Activated CD4-positive, alpha-beta T cell treated with anti-CD3 and anti-CD28 coated beads, Interleukin-2, amount 10 ng/mL, durations not matched to agents 7 days and 5 days (primary cell): ENCODE measurements at places on chromosomes 3 and 15. TPM values are rescaled to one million over a fixed set of nuclear protein-coding genes. Genes with fewer than 3 reads are reported as not detected.

The CMTM8 gene
- 6.5 TPM for total RNA-seq

The TNFAIP8L3 gene
- total RNA-seq = not detected

The PLEKHO2 gene
- 25.4 TPM for total RNA-seq

The RBPMS2 gene
- not detected for total RNA-seq

The MITF gene
- total RNA-seq = 0.10 TPM

The DPPA2 gene
- total RNA-seq = not detected

The CCK gene
- not detected for total RNA-seq

The PCOLCE2 gene
- total RNA-seq = not detected

The TICRR gene
- total RNA-seq = 29.8 TPM

GRCh38 chr3:98917608-98918007, 16.1 kb upstream of the DCBLD2 start:
- DNase-seq = no peak

DNA sequence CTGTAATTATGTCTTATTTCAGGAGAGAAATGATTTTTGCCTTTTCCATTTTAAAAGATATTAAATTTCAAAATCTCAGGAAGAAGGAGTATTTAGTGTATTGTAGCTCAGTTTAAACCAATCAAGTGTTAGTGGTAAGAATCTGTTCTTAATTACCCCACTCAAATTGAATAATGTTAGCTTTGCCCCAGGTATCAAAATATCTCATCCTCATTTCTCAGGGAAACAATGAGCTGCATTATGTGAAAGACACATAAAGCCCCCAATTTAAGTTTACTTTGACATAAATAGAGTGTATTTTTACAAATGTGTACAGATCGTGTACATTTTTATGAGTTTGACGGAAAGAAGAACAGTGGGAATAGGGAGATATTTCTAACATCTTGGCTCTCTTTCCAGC, 317.4 kb upstream of the RARB start:
- no peak for DNase-seq

- DNase-seq = no peak
Measured at GRCh38 chr3:33663042-33663441, 55.0 kb downstream of the CLASP2 start.

- no peak for DNase-seq
Measured at GRCh38 chr3:168121184-168122017, 25.7 kb upstream of the GOLIM4 start.

GRCh38 chr3:191262650-191263049, 63.6 kb downstream of the OSTN start:
- no peak for DNase-seq

DNA sequence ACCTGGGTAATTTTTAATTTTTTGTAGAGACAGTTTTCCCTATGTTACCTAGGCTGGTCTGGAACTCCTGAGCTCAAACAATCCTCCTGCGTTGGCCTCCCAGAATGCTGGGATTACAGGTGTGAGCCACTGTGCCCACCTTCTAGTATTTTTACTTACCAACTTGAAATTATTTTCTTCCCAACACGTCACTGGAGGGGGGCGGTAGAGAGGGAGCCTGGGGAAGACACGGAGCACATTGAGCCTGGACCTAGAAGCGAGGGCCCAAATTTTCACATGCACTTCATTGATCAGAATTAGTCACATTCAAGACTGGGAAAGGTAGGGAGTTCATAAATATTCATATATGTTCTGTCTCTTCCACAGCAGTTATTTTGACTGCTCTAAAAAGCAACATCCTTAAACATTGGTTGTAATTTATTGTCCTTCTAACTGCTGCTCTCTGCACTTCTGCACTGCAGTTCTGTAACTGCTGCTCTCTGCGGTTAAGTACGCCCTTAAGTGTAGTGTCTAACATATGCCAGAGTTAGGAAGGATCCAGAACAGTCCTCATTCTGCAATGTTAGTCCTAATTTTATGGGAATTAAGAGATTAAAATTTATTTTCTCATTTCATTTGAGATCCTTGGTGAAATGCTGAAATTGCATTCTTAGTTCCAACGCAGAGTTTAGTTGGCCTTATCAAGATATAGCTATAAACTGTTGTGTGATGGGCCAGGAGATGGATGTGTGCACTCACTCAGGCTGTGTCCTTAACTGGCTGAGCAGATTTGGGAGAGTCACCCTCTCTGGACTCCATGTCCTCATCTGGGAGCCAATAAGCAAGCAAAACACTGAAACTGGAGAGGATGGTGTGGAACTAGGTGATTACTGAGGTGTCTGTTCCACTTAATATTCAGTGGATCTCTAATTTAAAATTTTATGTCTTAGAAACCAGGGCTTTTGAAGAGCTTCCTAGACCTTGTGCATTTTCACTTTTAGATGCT, 98.2 kb downstream of the STRIT1 start:
- no peak for DNase-seq

DNA sequence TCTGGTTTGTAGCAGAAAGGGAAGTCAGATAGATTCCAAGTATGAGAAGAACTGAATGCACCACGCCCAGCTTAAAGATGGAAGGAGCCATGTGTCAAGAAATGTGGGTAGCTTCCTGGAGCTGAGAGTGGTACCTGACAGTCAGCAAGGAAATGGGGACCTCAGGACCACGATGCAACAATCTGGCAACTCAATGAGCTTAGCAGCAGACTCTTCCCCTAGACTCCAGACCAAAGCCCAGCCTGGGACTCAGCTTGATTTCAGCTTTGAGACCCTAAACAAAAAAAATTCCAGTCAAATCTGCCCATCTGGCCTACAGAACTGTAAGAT, 24.4 kb downstream of the MIX23 start:
- no peak for DNase-seq

DNA sequence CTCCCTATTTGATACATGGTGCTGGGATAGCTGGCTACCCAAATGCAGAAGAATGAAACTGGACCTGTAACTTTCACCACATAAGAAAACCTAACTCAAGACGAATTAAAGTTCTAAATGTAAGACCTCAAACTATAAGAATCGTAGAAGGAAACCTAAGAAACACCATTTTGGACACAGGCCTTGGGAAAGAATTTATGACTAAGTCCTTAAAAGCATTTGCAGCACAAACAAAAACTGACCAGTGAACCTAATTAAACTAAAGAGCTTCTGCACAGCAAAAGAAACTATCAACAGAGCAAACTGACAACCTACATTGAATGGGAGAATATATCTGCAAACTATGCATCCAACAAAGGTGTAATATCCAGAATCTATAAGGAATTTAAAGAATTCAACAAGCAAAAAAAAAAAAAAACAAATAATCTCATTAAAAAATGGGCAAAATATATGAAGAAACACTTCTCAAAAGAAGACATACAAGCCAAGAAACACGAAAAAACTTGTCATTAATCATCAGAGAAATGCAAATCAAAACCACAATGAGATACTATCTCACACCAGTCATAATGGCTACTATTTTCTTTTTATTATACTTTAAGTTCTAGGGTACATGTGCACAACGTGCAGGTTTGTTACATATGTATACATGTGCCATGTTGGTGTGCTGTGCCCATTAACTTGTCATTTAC, 37.0 kb downstream of the HDGFL3 start:
- DNase-seq = no peak

GRCh38 chr15:48645558-48646330, at the start of gene FBN1:
Gene FBN1, minus strand, starts transcription at chr15:48645709. Its CDS starts 940 bp downstream, at chr15:48644769.
- DNase-seq = peak; percentile 38

DNA sequence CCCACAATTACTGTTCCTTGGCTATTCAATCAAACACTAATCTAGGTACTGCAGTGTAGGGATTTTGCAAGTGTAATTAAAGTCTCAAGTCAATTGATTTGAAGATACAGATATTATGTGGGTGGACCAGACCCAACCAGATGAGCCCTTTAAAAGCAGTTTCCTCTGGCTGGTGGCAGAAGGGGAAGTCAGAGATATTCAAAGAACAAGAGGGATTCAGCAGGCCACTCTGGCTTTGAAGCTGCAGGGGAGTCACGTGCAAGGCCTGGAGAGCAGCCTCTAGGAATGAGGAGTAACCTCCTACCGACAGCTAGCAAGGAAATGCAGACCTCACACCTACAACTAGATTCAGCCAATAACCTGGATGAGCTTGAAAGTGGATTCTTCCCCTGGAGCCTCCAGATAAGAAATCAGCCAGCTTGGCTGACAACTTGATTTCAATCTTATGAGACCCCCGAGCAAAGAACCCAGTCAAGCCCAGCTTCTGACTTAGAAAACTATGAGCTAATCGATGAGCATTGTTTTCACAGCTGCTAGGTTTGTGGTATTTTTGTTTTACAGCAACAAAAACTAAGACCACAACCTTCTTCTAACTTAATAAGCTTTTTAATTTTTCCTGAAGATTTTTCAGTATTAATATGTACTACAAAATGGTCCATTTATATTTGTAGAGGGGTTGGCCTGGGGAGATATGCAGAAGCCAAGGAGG, 13.4 kb downstream of the HACD2 start:
- no peak for DNase-seq

GRCh38 chr15:35756623-35757022, 210.7 kb upstream of the DPH6 start:
- DNase-seq = no peak

GRCh38 chr3:41575724-41576123, 376.4 kb downstream of the CTNNB1 start:
- no peak for DNase-seq

DNA sequence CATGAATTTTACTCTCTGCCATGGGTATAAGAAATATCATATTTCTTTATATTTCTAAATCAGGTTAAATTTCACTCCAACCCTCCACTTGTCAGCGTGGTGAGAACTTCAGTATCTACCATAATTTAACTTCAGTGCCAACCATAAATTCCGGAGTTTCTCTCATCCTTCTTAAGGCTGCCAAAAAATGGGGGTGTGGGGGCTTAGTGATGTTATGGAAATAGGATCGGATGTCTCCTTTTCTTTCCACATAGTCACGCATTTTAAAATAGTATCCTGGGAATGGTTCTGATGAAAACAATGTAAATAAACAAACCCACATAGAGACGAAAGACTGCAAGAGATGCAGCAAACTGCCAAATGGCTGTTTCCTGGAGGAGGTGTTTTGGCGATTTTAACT, 12.9 kb upstream of the FAM3D start:
- no peak for DNase-seq

GRCh38 chr15:42232606-42233005, 24.5 kb upstream of the VPS39 start:
- no peak for DNase-seq

DNA sequence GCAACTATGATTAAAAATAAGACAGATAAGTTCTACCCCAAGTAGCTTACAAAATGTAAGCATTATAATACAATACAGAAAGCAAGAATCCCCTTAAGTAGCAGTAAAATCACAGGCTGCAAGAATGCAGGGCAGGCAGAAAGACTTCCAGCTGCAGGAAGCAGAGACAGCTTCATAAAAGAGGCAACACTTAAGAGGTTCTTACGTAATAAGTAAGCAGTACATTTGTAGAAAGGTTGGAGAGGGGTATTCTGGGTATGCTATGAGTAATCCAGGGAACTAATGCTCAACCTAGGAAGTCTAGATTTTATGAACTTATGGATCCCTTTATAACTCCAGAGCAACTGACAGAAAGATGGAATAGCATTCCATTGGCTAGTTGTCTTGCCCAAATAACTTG, 151.6 kb downstream of the IL5RA start:
- no peak for DNase-seq

DNA sequence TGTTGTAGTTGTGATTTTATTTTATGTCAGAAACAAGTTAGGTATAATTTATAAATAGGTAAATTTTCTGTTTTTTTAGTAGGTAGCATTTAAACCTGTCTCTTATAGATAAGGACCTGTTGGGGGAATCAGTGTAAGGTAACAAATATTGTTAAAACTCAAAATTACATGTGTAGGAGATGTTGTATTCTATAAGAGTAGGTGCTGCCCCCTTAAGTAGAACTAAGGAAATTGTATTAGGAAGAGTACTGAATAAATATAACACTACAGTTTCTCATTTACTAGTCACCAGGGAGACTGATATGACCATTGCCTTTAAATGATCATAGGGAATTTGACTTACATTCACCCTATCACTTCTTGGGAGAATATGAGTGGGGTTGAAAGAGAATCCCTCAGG, 31.2 kb downstream of the SLC25A36 start:
- no peak for DNase-seq

DNA sequence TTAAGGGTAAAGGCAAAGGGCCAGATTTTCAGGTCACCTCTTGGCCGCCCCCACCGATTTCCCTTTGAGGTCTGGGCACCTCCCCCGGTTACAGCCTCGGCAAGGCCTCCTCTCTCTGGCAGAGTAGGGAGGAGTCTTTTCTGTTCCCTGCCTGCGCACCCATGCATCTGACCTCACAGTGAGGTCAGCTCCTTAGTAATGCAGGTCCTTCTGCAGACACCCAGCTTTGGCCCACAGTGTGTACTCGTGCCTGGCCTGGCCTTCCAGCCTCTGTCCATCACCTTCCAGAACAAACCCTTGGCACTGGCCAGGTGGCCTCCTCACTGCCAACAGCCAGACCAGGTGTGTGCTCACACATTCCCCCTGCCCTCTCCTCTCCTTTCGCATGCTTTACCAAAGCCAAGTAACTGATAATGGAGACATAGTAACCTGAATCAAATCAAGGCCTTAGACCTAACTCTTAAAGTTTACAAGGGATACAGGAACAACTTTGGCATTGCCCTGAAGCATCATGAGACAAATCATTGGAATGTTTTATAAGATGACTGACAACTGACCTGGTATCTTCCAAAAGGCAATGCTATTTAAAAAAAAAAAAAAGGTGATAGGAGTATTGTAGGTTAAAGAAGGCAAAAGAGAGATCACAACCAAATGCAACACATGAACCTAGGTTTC, 61.3 kb downstream of the CORO2B start:
- no peak for DNase-seq

DNA sequence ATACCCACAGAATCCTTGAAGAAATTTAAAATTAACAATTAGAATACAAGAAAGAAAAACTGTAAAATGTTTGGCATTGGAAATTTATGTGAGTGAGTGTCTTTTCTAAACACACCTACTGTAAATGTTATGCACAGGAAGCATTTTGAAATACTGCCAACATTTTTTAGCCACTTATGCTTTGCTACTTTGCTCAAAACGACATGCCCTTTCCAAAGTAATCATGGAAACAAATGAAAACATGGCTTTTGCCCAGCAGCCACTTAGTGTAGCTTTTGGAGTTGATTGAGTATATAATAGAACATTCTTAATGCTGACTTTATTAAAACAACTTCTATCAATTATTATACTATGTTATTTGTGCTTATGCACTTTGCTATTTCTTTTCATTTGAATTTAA, 823.0 kb downstream of the CADM2 start:
- no peak for DNase-seq

- no peak for DNase-seq
Measured at GRCh38 chr3:188243124-188243795, 89.3 kb downstream of the LPP start.

DNA sequence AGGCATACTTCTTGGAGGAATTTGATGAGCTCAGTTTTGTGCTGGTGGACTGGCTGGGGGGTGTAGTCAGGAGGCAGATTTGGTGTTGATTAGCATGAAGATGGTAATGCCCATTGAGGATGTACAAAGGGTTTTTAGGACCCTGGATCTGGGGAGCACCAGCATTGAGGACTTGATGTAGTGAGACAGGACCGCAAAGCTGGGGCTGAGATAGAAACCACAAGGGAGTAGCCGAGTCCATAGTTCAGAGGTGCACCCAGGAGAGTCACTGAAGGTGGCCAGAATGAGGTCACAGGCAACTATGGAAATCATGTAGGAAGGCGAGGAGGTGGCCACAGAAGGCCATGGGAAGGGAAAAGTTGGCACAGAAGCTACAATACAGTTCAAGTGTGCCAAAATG, 2.7 kb upstream of the CDC25A start:
- no peak for DNase-seq
